ENCODE measurements at places on chromosomes 5 and 9.

- DNase-seq = no peak
These were observed 2.3 kb downstream of the VAV2 start for GRCh38 chr9:133989625-133990365.

DNA sequence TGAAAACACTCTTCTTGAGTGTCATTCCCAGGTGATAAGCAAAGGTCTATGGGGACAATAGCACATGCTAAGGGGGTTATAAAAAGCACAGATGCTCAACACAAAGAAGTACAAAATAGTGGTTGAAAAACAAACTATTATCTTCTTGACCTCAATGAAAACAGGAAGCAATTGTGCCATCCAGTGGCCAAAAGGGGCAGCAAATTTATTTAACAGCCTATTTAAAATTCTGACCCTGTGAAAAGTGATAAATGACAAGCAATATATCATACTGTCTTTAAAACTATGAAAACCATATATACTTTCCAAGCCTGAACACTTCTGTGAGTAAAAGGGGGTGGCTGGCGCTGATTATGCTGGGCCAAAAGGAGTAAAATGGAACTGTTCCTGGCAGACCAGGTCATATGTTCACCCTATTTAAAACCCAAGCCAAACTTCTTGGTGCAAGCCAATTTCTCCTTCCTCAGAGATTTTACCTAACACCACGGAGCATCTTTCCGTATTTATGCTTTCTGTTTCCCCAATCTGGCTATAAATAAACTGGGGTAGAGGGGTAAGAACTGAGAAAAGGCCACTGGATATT is 29.7 kb downstream of the TEX10 start:
- DNase-seq = no peak

DNA sequence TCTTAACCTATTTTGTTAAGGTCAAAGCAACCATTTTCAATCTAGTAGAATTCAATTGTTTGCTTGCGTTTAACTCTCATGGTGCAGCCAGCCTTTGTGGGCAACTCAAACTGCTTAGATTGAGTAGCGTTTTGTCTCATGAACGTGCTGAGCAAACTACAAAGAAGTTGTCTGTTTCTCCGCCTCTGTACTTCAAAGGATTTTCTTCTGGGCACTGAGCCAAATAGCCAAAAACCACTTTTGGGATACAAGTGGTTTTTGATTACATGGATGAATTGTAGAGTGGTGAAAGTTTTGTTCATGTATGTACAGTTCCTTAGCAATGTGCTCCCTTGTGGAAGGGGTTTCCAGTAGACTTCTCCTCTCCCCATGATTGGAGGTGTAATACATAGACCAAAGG is 122.9 kb downstream of the CFAP90 start:
- no peak for DNase-seq

DNA sequence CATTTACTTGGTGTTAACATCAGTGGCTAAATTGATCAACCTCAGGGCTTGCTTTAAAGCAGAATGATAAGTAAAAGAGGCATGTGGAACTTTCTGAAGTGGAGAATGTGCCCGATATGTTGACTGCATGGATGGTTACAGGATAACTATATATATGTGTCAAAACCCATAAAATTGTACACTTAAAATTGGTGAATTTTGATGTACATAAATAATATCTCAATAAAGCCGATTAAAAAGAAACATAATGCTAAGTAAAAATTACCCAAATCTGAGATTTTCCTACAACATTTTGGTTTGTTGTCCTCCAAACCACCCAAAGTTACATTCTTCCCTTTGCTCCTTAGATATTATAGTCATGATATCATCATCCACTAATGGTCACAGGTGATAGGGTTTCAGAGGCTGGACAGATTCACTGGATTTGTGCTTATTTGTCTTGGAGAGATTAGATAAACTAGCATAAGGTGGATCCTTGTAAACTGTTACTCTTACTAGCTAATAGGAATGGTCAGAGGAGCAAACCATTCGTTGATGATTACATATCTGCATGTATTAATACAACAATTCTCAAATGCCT is 119.7 kb upstream of the RPS23 start:
- DNase-seq = no peak

DNA sequence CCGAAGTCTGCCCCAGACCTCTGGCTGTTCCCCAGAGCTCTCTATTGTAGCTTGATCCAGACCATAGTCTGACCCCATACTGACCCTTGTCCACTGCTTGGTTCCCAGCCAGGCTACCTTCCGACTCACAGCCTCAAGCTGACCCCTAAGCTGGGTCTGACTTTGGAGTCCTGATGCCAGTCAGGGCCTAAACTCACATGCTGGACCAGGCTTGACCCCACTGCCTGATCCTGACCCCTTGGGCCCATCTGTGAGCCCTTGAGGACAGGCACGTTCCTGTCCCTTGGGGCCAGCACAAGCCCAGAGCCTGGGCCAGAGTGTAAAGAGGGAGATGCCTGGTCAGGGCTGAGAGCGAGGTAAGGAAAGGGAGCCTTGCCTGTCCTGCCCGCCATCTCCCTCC is 32.7 kb upstream of the ENHO start:
- DNase-seq = no peak

- DNase-seq = no peak
These were observed 234.7 kb downstream of the NMUR2 start for GRCh38 chr5:152170350-152170749.

- no peak for DNase-seq
These were observed 580.5 kb downstream of the TLE1 start for GRCh38 chr9:81108821-81109220.

DNA sequence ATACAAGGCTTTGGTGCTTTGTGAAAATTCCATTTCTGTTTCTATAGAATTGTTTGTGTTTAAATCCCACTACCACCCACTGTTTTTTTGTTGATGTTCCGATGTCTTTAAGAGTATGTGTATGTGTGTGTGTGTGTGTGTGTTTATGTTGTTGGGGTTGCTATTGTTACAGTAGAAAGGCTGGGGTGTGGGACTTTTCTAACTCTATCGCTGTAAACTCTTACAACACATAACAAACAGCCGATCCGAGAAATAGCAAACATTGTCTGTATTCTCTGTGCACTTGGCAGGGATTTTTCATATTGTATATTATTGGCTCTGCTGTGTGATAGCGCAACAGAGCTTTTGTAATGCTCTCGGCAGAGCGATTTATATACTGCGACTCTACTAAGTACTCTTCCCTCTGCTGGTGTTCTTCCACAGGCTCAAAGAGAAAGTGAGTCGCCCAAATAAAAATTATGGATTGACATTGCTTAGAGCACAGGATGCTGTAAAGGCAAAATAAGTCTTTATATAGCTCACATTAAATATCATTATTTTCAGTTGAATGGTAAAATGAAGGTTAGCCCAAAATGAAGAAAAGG is 492.2 kb upstream of the ARRDC3 start:
- no peak for DNase-seq

- DNase-seq = no peak
These were observed 19.9 kb downstream of the ABITRAM start for GRCh38 chr9:108953983-108954574.

DNA sequence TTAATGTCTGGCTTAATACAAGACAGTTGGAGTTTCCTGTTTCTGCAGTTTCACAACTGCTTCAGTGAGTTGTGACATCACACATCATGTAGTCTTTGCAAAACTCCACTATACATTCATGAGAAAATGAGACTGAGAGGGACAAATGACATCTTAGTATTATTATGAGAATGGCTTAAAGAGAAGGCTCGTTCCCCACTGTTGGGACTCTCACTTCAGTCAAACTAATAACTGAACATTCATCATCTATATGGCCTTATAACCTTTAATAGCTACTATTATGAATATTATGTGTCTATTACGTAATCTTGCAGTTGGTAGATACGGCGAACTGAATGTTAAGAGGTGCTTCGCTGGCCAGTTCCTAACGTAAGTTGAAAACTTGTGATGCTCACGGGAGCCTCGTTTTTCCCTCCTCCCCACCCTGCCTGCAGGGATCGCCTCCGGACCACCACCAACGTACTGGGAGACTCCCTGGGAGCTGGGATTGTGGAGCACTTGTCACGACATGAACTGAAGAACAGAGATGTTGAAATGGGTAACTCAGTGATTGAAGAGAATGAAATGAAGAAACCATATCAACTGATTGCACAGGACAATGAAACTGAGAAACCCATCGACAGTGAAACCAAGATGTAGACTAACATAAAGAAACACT is 79.4 kb downstream of the SLC1A3 start:
- DNase-seq = no peak

- no peak for DNase-seq
These were observed 12.8 kb upstream of the RPS23 start for GRCh38 chr5:82290908-82291307.

DNA sequence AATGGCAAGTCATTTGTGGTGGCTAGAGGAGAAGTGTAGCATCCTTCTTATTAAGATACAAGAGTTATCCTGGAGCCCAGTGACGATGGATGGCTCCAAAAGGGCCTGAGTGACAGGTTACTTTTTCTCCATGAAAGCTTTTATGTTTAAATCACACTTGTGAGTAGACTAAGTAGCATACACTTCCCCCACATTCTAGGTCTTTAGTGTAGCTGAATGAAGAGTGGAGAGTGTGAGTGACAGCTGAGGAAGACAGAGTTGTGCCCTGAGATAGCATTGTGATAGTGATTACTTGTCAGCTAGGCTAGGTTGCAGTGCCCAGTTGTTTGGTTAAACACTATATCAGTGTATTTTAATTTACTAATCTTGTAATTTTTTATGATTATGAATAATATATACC is 337.8 kb downstream of the TENT4A start:
- no peak for DNase-seq

- DNase-seq = no peak
These were observed 5.3 kb downstream of the NSA2 start for GRCh38 chr5:74772359-74772758.

- no peak for DNase-seq
These were observed 86.2 kb downstream of the DOCK2 start for GRCh38 chr5:169723103-169723831.

- DNase-seq = no peak
These were observed 276.0 kb downstream of the FSTL4 start for GRCh38 chr5:133336121-133336968.

DNA sequence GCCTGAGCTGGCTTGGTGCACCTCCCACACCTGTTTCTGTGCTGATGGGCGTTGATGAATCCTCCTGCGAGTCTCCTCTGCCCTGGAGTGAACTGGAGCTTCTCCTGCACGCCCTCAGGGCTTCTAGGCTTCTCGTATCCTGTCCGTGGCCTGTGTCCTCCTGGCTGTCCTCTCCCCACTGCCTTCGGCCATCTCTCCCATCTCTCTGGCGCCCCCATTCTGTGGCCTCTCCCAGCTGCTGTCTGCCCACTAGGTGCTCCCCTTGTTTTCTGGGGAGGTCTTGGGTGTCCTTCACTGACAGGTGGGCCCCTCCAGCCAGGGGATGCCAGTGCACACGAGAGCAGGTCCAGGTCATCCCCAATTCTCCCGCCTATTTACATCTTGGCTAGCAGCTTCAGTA is 28.8 kb downstream of the AHRR start:
- DNase-seq = no peak

- DNase-seq = no peak
These were observed 8.5 kb upstream of the TGFBR1 start for GRCh38 chr9:99096409-99096808.

- DNase-seq = no peak
These were observed 27.4 kb downstream of the BICD2 start for GRCh38 chr9:92737216-92737606.

- no peak for DNase-seq
These were observed 72.3 kb downstream of the XRCC4 start for GRCh38 chr5:83149671-83150070.

DNA sequence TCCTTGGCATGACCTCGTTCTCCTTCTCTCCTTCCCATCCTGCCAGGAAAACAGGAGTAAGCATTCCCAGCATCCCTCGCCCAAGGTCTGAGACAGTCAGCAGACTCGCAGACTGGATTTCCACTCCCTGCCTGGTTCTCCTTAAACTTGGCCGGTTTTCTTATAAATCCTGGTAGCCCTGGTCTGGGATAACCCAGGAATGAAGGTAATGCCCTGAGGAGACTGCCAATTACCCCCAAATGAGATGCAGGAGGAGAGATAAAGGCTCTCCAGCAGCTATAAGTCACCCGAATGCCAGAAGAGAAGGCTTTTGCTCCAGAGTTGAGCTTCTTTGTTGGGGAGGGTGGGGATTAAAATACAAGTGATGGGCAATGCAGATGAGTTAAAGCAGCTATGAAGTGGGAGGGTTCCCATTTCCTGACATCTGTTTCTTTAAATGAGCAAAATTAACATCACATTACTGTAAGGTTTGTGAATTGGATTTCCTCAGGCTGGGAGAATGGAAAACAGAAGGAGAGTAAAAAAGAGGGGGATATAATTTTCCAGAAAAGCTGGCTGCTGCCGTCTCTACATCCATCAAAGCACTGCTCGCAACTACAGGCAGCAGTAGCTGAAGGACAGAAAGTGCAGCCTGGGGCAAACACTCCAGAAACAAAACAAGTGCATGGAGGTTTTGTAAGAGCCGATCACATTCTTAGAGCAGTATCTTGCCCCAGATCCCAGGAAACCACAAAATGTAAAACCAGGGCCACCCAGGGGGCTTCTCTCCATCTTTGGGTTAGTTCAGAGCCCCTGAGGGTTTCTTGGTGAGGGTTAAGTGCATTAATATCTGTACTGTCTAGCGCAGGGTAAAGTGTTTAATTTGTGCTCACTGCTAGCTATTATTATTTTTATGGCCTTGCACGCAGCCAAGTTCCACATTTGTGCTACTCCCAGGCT is 177.6 kb upstream of the PANK3 start:
- no peak for DNase-seq

GRCh38 chr9:77021291-77021894 is 1.9 kb downstream of the FOXB2 start:
- DNase-seq = no peak

GRCh38 chr5:125100951-125101350 is 354.5 kb upstream of the ZNF608 start:
- no peak for DNase-seq

DNA sequence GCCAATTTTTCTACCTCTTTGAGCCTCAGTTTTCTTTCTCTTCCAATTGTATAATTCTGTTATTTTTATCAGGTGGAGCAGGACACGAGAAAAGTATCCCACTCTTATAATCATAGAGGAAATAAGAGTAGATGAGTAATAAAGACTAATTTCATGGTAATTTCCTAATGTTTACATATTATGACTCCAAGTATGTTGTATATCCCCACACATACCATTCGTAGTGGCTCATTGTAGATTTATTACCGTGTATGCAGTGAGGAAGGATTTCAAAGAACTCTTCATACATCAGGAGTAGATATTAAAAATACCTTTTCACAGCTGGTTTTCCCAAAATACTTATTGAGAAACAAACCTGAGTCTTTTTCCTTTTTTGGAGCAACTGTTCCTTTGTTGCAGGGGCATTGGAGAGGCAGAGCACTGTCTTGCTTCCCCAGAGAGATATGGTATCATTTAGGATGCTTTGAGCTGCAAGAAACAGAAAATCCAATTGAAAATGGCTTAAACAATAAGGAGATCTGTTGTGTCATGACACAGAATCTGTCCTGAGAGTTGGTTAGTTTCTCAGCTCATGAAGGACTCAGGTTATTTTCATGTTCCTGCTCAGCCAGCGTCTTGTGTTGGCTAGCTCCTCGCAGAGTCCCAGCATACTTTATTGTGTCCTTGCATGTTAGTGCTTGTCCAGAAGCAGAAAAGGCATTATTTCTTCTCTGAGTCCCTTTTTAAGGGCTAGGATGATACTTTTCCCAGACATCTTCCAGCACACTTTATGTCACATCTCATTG is 291.2 kb downstream of the ARHGAP26 start:
- no peak for DNase-seq
